T-helper 9 cell (primary cell): ENCODE measurements at places on chromosomes 6 and 20.

DNA sequence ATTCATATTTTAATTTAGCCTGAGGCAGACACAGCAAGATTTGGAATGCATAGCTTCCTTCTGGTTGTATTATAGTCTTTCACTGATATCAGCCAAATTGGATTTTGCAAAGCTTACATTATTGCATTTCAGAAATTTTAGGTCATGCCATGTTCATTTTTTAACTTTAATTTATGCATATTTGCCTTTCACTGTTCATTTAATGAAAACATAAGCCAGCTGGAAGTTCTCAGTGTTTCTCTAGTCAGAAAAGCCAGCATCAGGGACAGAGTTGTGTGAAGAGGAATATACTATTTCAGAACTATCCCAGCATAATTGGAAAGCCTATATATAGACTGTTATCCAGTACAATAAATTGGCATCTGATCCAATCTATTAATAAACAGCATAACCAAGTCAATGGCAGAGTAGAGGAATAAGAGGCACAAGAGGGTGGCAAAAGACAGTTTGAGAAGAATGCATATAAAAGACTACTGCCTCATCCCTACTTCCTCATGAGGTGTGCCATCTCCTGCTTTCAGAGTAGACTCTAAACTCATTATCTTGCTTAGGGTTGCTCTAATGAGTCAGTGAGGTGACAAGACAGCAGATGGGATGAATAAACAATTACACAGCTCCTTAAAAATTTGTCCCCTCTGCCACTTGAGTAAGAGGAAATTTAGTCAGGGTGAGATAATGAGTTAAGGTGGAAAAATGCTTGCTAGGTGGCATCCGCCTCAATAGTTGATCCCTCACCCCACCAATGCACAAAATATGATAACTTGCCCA lies 159.8 kb upstream of the HCRTR2 start:
- no peak for DNase-seq

- DNase-seq: no peak
These were observed 128.3 kb upstream of the TBX18 start for GRCh38 chr6:84892671-84893070.

GRCh38 chr20:47120346-47120936 lies 225.8 kb downstream of the EYA2 start:
- DNase-seq: no peak

- DNase-seq: no peak
These were observed 213.2 kb upstream of the MYLIP start for GRCh38 chr6:15915508-15916178.

GRCh38 chr20:34377072-34377847 lies 14.2 kb downstream of the ITCH start:
- no peak for DNase-seq

GRCh38 chr6:19979059-19979458 lies 141.9 kb downstream of the ID4 start:
- no peak for DNase-seq

DNA sequence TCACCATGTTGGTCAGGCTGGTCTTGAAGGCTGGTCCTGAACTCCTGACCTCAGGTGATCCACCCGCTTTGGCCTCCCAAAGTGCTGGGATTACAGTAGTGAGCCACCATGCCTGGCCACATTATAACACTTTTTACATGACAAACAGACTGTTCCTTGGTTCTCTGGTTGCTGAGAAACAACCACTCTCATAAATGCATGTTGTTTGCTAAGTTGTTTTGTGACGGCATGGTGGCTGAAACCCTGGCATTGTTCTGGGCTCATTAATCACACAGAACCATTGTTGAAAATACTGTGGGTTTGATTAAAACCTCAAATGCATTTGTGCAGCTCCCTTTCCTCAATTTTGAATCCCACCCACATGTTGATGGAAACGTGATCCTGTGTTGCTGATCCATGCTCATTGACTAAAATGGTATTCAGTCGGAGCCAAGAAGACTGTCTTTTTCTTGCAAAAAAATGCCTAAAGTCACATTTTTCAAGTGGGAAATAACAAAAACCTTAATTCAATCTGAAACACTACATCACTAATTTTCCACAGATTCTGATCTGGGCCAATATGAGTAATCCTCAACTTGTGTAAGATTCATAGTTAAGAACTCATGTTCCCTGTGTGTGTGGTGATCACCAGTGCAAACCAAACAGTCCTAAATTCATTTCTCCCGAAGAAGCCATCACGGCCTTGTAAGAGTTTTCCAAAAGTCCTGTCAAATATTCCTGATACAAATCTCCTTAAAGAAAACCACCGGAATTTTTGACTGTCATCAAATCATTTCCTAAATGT lies 132.8 kb downstream of the FNDC1 start:
- no peak for DNase-seq
